Activated naive CD8-positive, alpha-beta T cell treated with anti-CD3 and anti-CD28 coated beads for 36 hours (primary cell): ENCODE measurements at places on chromosomes 11 and 22.

- no peak for DNase-seq
Measured at GRCh38 chr11:107276077-107276476, 181.5 kb downstream of the CWF19L2 start.

GRCh38 chr11:58659910-58660570, 37.6 kb downstream of the CNTF start:
- DNase-seq = no peak

GRCh38 chr11:60813324-60813723, 28.2 kb downstream of the MS4A10 start:
- no peak for DNase-seq

DNA sequence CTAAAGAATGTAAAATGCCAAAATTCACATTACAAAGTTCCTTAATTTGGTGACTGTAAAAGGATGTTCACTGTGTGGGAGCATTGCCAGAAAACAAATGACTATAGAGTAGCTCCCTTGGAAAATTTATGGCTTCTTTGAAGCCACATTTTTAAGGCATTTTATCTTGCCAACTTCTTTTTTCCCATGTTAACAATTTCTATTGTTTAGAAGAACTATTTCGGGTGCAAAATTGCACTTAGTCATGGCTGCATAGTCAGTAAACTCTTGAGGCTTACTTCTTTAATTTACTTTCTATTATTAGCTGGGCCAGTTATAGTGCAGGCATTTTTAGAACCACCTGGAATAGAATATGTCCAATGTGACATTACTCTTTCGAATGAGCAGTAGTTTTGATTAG, 515.3 kb downstream of the JRKL start:
- no peak for DNase-seq

- DNase-seq = no peak
Measured at GRCh38 chr22:30806391-30806861, 111.8 kb downstream of the OSBP2 start.

GRCh38 chr11:93735627-93736026, 5.7 kb downstream of the TAF1D start:
- no peak for DNase-seq

DNA sequence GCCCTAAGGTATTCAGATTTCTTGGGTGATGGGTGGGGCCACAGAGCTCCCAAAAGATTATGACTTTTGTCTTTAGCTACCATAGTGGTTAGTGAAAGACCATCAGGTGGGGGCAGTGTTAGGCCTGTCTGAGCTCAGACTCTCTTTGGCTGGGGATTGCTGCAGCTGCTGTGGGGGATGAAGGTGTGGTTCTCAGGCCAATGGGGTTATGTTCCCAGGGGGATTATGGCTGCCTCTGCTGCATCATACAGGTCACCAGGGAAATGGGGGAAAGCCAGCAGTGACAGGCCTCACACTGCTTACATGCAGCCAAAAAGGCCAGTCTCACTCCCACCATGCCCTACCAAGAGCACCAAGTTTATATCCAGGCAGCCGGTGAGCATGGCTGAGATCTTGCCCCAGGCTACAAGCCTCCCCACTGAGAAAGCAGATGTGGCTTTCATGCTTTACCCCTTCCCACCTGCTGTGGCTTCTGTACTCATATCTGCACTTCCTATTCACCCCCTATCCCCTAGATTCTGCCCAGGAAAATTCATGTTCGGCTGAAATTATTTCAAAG, 24.8 kb downstream of the CNTF start:
- no peak for DNase-seq

GRCh38 chr11:119081682-119082260, 2.9 kb upstream of the HMBS start:
- DNase-seq = no peak

- DNase-seq = no peak
Measured at GRCh38 chr11:95680169-95680929, 109.2 kb downstream of the FAM76B start.

- DNase-seq = no peak
Measured at GRCh38 chr11:73506038-73506437, 91.9 kb downstream of the FAM168A start.

GRCh38 chr22:37970864-37971263, 13.5 kb downstream of the SOX10 start:
- DNase-seq = no peak

DNA sequence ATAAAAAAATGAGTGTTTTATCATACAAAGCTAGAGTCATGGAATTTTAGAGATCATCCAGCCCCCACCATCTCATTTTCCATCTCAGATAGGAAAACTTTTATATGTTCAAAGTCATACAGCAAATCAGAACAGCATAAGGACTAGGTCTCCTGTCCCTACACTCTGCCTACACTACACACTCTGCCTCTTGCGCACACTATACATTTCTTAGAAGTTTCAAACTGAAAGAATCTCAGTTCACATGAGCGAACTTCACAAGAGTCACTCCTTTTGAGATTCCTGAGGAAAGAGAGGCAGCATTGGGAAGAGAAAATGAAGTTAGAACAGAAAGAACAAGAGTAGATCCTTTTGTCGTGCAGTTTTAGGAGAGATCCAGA, 36.5 kb downstream of the ART5 start:
- no peak for DNase-seq

- no peak for DNase-seq
Measured at GRCh38 chr11:106477776-106478175, 400.3 kb downstream of the AASDHPPT start.

GRCh38 chr22:38745676-38746460, 9.9 kb downstream of the SUN2 start:
- no peak for DNase-seq
